ENCODE measurements at places on chromosomes 11 and 22.

DNA sequence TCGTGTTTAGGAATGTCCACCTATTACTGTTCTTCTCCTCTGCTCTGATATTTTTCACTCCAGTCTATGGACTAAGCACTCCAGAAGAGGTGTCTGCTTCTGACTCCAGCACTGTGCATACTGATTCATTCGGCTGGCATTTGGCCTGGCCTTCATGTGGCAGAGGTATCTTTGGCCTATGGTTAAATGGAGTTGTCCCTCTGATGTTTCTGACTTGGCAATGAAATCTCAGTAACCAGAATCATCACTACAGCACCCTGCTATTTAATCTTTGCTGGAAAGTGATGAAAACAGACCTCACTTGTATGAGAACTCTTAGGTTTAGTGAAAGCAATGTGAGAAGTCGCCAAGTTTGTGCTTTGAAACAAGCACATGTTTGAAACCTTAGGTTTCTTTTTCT, 155.2 kb downstream of the MAML2 start:
- DNase-seq = peak; percentile 88

DNA sequence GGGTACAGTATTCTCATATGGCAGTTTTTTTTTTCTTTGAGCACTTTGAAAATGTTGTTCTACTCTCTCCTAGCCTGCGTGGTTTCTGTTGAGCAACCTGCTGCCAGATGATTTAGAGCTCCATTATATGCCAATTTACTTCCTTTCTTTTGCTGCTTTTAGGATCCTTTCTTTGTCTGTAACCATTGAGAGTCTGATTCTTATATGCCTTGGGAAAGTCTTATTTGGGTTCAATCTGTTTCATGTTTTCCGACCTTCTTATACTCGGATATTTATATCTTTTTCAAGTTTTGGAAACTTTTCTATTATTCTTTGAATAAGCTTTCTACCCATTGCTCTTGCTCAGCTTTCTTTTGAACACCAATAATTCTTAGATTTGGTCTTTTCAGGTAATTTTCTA, 138.1 kb upstream of the RAG2 start:
- DNase-seq = no peak

DNA sequence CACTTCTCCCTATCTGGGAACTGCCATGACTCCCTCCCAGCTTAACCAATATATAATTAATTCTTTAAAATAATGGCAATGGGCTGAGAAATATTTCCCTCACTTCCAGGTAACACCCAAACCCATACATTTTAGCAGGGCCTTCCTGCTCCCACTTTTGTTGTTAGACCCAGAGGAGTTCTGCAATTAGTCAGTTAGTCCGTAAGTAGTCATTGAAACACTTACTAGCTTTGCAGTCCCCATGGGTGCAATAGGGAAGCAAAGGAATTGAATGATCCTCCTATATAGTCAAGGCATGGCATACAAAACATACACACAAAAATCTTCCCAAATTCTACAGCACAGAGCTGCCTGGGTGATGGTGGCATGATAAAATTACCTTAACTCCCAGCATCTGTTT, 254.0 kb upstream of the TBCEL start:
- DNase-seq = no peak

DNA sequence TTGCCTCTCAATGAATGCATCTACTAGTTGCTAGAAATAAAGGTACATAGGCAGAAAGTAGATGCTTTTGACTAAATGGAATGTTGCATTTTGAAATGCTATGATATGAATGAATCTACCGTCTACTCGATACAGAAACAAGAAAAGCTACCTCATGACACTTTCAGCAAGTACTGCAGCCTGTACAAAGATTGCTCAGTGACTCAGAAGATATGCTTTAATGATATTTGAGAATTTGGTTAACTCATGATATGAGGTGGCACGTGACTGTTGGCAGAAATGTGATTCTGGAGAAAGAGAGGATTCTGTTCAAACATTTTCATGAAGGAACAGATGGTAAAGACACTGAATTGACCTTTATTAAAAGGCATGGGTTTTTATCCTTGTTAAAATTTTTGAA, 76.0 kb downstream of the HSD17B12 start:
- DNase-seq = peak; percentile 7

- no peak for DNase-seq
Observed at GRCh38 chr11:17641792-17642350, 77.5 kb upstream of the MYOD1 start.

- no peak for DNase-seq
Observed at GRCh38 chr11:3855808-3856491, 486 bp downstream of the STIM1 start.

DNA sequence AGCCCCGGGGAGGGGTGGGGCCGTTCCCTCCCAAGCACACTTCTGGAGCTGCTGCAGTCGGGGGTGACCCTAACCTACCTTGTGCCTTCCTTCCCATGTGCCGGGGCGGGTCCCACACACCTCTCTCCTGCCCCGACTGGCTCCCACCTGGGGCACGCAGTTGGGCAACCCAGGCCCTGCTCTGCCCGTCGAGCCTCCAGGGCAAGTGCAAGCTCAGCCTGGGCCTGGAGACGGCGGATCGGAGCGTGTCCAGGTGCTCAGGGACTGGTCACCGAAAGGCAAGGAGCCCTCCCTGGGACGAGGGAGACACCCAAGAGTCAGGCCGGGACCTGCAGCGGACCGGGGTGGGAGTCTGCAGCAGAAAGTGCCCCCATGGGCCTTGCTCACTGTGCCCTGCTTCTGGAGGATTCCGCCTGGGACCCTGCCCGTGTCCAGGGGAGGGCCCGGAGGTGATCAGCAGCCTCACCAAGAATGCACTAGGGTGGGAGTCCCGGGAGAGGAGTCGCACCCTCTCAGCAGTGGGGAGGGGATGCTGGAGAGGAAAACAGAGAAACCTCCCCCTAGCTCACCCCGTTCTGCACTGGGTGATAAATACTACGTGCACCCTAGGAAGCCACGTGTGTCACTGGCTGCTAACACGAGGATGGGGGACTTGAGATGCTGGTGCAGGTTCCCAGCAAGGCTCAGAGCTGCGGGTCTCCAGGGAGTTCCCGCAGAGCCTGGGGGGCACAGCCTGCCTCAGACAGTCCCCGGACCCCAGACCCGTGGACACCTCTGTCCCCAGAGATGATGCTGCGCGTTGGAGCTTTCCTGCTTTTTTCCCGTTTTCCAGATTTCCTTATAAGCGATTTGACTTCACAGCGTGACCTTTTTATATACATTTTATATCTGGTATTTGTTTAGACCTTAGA, 5.2 kb upstream of the GATD1 start:
- DNase-seq = no peak

DNA sequence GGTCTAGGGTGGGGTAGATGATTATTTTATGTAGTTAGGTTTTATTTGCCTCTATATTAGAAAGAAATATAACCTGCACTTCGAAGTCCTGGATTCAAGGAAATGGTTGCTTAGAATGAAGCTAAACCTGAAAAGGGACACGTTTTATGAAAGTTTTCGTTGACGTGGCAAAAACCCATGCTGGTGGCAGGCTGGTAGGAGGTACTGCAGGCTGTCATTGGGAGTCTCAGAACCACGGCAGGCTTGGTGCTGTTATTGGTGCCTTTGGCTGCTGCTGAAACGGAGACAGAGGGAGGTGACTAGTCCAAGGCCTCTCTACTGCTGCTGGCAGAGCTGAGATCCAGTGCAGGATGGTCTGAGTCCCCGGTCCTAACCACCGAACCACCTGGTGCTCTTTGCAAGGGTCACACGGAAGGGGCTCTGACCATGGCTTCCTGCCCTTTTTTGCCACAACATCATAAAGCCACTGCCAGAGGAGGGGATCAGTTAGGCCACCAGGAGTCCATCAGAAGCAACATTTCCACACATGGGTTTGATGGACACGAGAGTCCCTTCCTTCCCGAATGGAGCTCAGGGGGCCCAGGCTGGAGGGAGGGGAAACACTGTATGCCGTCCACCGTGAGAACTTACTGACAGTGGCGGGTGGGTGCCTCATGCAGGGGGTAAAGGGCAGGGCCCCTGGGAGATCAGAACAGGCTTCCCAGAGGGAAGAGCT, 13.4 kb downstream of the CSF2RB start:
- DNase-seq = no peak

- no peak for DNase-seq
Observed at GRCh38 chr11:76158394-76159302, 47.7 kb downstream of the WNT11 start.
